PC-3 (cell line): ENCODE measurements at places on chromosomes 16 and 17.

- no peaks in the 10 kb centered on the region; the same call in 1 of the 2 replicates for H3K36me3 ChIP-seq
- no peaks in the 10 kb centered on the region for H3K27me3 ChIP-seq
- no peak for DNase-seq
- no peaks in the 10 kb centered on the region for H3K4me1 ChIP-seq
These were observed 27.9 kb downstream of the CCDC57 start for GRCh38 chr17:82184761-82185160.

GRCh38 chr17:80292521-80292971, 31.9 kb downstream of the RNF213 start:
- H3K27me3 ChIP-seq: no peaks in the 10 kb centered on the region
- H3K4me1 ChIP-seq: no peaks in the 10 kb centered on the region
- no peak for DNase-seq
- peaks cover 35% of the 10 kb centered on the region for H3K36me3 ChIP-seq
- no peak overlapping the region for H3K27ac ChIP-seq

DNA sequence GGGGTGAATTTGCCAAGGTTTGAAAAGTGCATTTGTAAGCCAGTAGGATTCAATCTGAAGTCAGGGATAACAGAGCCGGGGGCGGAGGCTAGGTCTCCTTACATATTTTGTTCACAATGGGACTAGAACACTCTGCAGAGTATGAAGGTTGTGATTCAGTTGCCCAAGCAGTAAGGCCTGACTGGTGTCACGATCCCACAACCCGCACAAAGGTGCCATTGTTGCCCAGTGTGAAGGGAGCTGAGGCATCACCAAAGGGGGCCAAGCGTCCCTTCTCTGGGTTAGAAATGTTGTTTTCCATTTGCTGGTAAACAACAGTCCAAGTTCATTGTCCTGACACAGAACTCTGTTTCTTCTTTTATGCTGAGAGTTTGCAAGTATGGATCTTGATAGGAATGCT, 471.8 kb downstream of the MAF start:
- H3K27ac ChIP-seq: no peak overlapping the region
- H3K36me3 ChIP-seq: no peaks in the 10 kb centered on the region
- H3K4me3 ChIP-seq: no peak overlapping the region
- H3K4me1 ChIP-seq: no peaks in the 10 kb centered on the region

DNA sequence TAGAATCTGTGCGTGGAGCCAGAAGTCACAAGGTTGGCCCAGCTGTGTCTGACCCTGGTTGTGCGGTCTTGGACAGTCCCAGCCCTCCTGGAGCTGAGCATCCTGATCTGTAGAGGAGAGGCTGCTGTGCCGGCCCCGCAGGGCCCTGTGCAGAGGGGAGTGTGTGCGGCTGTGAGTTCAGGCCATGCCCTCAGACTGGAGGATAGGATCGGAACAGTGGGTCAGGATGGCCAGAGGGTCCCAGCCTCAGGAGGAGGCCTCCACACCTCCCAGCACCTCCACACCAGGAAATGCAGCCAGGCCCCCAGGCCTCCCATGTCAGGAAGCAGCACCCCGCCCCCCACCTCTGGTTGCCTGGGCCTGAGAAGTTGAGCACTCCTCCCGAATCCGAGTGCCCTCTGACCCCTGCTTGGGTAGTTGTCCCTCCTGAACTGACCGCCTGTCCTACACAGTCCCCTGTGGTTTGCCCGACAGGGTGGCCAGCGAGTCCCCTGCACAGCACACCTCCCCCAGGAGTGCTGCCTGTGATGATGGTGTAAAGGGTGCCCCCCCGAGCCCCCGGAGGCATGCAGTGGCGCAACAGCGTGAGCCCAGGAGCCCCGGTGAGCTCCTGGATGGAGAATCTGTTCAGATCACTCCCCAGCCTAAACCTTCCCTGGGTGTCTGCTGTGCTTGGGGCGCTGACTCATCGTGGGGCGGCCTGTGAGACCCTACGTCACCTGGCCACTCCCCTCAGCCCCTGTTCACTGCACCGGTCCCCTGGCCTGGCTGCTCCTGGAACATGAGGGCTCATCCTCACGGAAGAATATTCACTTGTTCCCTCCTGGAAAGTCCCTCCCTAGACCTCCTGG, 285.2 kb downstream of the SEC14L1 start:
- H3K27ac ChIP-seq: peak overlapping the region; percentile 87
- H3K27me3 ChIP-seq: no peaks in the 10 kb centered on the region
- peak; percentile 72 for DNase-seq
- H3K36me3 ChIP-seq: peaks cover 5% of the 10 kb centered on the region; the same call in 1 of the 2 replicates

DNA sequence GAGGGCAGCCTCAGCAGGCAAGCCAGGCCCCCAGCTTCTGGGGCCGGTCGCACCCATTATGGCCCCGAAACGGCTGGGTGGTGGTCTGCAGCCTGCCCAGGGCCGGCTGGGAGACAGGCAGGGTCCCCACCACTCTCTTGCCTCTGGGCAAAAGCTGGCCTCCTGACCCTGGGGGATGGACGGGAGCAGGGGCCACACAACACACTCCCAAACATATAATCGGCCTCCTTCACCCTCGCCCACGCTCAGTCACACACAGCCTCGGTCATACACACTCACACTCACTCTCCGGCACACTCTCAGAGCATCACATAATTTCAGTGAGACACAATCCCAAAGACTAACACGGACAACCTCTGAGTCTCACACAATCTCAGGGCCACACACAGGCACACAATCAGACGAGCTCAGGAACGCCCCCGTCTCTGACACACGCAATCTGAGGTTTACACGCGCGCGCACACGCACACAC, 589 bp downstream of the PEMT start:
- no peak for DNase-seq
- no peaks in the 10 kb centered on the region for H3K27me3 ChIP-seq
- H3K27ac ChIP-seq: peak overlapping the region; percentile 90

DNA sequence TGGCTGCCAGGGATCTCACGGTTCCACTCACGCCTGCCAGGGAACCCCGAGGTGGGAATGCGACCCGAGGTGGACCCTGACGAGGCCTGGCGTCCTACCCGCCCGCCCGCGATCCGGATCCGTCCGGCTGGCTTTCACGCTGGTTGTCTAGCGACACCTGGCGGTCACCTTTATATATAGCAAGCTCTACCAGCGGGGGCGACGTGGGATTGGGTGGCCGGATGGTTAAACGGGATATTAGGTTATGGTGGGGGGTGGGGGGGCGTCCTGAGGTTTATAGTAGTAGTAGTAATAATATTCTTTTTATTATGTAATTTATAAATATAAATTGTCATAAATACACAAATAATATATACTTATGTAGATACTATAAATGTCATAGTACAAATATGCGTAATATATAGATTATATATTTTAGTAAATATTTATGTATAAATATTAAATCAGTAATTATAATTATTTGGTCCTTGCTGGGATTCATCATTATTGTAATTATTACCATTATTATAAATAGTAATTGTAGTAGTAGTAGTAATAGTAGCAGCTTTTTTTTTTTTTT, 136.9 kb downstream of the KCNJ12 start:
- no peak overlapping the region for H3K27ac ChIP-seq
- 0 out of 2 replicates have a peak, but pooled peaks cover 4% of the 10 kb centered on the region for H3K27me3 ChIP-seq
- no peaks in the 10 kb centered on the region for H3K36me3 ChIP-seq
- DNase-seq: peak; percentile 84

- no peak overlapping the region for H3K27ac ChIP-seq
- no peaks in the 10 kb centered on the region for H3K4me1 ChIP-seq
- DNase-seq: no peak
- no peak overlapping the region for H3K4me3 ChIP-seq
These were observed 68.5 kb downstream of the KLHDC4 start for GRCh38 chr16:87697256-87697655.

GRCh38 chr16:49519741-49520140, 146.1 kb downstream of the C16orf78 start:
- no peaks in the 10 kb centered on the region for H3K36me3 ChIP-seq
- no peaks in the 10 kb centered on the region for H3K4me1 ChIP-seq
- DNase-seq: no peak
- no peak overlapping the region for H3K4me3 ChIP-seq
- H3K27ac ChIP-seq: no peak overlapping the region
- no peaks in the 10 kb centered on the region; the same call in 1 of the 2 replicates for H3K27me3 ChIP-seq

GRCh38 chr17:46020023-46020761, 21.1 kb downstream of the STH start:
- H3K4me3 ChIP-seq: no peak overlapping the region
- no peaks in the 10 kb centered on the region for H3K27me3 ChIP-seq
- H3K36me3 ChIP-seq: peaks cover 4% of the 10 kb centered on the region
- DNase-seq: no peak
- H3K27ac ChIP-seq: no peak overlapping the region

- H3K4me3 ChIP-seq: peak overlapping the region; percentile 6; the same call in 1 of the 2 replicates
- H3K4me1 ChIP-seq: peaks cover 85% of the 10 kb centered on the region
- no peaks in the 10 kb centered on the region for H3K36me3 ChIP-seq
- peak; percentile 100 for DNase-seq
These were observed 4.8 kb upstream of the ITGA3 start for GRCh38 chr17:50051082-50051576.

DNA sequence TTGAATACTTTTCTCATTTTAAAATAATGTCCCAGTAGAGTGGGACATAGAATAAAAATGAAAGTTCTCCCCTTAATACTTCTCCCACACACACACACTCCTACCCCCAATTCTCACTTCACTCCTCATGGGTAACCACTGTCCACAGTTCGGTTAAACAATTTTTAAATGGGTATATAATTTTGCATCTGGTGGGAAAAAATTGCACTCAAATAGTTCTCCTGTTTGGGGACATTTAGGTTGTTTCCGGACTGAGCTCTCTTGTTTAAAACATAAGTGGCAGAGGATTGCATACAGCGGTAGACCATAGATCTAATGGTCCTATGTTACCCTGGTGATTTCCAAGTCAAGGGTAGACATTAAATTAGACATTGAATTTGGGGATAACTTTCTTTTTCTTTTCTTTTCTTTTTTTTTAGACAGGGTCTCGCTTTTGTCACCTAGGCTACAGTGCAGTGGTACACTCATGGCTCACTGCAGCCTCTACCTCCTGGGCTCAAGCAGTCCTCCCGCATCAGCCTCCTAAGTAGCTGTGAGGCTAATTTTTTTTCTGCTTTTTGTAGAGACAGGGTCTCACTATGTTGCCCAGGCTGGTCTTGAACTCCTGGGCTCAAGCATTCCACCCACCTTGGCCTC, 138.3 kb downstream of the SOCS1 start:
- no peak overlapping the region for H3K27ac ChIP-seq
- H3K36me3 ChIP-seq: no peaks in the 10 kb centered on the region

- H3K36me3 ChIP-seq: no peaks in the 10 kb centered on the region
- H3K27me3 ChIP-seq: no peaks in the 10 kb centered on the region
- H3K4me1 ChIP-seq: peaks cover 26% of the 10 kb centered on the region
- DNase-seq: no peak
- H3K27ac ChIP-seq: no peak overlapping the region
These were observed 11.9 kb downstream of the TMEM204 start for GRCh38 chr16:1545044-1546040.
